NCI-H1048 (cell line): ENCODE measurements at places on chromosomes 16 and 17.

DNA sequence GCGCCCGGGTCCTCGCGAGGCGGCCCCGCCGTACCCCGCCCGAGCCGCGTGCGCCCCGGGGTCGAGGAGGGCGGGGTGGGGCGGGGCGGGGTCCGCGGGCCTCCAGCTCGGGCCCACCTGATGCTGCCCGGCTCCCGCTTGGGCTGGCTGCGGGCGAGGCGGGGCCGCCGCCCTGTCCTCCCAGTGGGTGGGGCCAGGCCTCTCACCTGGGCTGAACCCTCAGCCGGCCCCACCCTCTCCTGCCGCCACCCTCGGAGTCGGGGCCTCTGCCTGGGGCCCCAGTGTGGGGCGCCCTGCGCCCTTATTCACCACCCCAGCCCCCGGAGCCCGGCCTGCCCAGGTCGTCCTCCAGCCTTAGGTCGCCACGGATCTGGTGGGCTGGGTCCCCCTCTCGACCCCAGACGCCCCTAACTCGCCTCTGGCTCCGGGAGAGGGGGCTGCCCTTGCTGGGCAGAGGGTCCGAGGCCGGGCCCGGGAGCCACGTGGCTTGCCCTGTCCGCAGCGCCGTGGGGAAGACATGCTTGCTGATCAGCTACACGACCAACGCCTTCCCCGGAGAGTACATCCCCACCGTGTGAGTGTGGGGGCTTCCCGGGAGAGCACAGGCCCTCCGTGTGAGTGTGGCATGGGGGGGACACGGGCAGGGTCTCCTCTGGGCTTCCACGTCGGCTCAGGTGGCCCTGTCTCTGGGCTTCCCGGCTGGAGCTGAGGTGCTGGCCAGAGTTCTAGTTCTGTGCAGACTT lies 578 bp downstream of the RAC3 start:
- peak; percentile 28 for DNase-seq

- DNase-seq: no peak
These were observed 7.6 kb downstream of the PSME3IP1 start for GRCh38 chr16:57178196-57178595.

GRCh38 chr17:9968881-9969280 lies 63.8 kb upstream of the RCVRN start:
- no peak for DNase-seq

- DNase-seq: no peak
These were observed 7.9 kb downstream of the SMCR8 start for GRCh38 chr17:18323007-18323406.

GRCh38 chr17:76152591-76152990 lies 11.5 kb upstream of the FOXJ1 start:
- DNase-seq: no peak

GRCh38 chr17:1412185-1413110 lies 12.4 kb upstream of the YWHAE start:
- DNase-seq: no peak

- DNase-seq: no peak
These were observed 2.0 kb downstream of the GAS7 start for GRCh38 chr17:10196384-10196895.

DNA sequence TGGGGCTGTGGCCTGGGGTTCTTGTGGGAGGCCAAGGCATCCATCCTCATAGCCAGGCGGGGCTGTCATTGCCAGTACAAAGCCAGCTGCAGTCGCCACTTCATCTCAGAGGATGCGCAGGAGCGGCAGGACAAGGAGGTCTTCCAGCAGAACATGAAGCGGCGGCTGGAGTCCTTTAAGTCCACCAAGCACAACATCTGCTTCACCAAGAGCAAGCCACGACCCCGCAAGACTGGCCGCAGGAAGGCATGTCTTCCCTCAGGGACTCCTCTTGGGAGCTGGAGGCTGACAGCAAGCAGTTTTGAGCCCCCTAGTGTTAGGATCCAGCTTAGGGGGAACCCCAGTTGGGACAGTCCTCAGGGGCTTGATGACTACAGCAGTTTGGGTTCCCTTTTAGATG lies 15.1 kb upstream of the PLEKHG4 start:
- DNase-seq: no peak

DNA sequence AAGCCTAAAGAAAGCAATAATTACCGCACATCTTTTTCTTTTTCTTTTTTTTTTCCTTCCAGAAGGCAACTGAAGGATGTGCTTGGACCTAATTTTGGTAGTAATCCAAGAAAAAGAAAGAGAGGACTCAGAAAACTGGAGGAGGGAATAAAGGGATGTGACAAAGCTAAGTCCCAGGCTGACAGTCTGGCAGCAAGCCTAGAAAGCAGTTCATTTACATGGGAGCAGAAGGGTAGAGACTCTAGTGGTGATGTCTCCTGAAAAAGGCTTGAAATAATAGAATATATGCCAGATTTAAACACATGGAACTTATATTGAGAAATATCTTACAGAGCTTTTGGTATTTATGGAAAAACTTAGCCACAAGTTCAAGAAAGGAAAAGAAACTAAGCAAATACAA lies 101.0 kb upstream of the SHISA6 start:
- DNase-seq: no peak

- DNase-seq: no peak
These were observed 171.1 kb downstream of the SNX29 start for GRCh38 chr16:12147681-12148080.

- no peak for DNase-seq
These were observed 3.1 kb upstream of the BAIAP3 start for GRCh38 chr16:1330260-1330914.

DNA sequence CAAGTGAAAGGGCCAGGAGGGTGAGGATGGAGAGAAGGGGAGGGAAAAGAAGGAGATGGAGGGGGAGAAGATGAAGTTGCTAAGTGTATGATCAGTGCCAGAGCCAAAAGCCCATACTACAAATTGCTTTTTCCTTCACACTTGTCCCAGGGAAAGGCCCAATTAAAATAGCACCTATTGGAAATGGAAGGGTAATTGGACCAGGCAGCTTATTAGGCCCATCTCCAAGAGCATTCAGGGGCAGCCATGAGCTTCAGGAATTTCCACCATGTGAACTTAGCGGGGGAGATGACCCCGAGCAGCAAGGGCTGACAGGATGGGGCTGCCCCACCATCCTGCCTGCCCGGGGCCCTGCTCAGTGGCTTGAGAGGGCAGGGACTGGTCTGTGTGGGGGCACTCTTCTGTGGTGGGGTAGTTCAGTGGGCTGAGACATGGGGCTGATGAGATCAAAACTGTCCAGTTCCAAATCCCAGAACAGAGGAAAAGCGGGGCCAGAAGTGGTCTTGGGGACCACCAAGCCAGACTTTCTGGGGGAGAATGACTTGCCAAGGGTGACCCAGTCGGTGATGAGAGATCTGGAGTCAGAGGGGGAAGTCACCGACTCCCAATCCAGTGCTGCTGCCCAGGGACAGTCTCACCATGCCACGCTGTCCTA lies 27.5 kb downstream of the GOSR2 start:
- DNase-seq: no peak

- no peak for DNase-seq
These were observed 13.6 kb downstream of the CDH16 start for GRCh38 chr16:66904846-66905632.

GRCh38 chr16:49277386-49277742 lies 4.3 kb downstream of the CBLN1 start:
- DNase-seq: no peak

GRCh38 chr16:84614073-84614459 lies 3.8 kb downstream of the COTL1 start:
- no peak for DNase-seq

- DNase-seq: peak; percentile 4
These were observed 1.4 kb upstream of the CEMP1 start for GRCh38 chr16:2532494-2533141.

GRCh38 chr16:51655249-51655648 lies 504.2 kb upstream of the SALL1 start:
- no peak for DNase-seq
